ENCODE measurements at places on chromosomes 1 and 21.
A peak's percentile ranks its signal among the peaks of the same experiment; 100 is the strongest.

GRCh38 chr1:233790662-233791371, 113.7 kb upstream of the SLC35F3 start:
- peak; percentile 64 for DNase-seq

GRCh38 chr1:42136466-42136865, 16.7 kb upstream of the GUCA2B start:
- DNase-seq: no peak

DNA sequence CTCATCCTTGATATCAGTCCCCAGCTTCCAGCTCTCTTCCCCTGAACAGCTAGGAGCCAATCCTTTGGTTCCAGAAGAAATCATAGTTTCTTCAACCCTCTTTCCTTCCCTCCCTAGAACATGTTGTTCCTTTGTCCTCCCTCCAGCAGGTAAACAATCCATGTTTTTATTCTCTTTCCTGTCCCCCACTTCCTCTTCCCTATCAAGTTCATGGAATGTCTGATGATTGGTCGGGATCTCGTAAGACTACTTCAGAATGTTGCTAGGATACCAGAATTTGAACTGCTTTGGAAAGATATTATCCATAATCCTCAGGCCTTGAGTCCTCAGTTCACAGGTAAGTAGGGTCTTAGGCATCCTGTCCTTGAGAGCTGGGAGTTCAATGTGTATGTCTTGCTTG, 23.1 kb upstream of the SLC27A3 start:
- no peak for DNase-seq

DNA sequence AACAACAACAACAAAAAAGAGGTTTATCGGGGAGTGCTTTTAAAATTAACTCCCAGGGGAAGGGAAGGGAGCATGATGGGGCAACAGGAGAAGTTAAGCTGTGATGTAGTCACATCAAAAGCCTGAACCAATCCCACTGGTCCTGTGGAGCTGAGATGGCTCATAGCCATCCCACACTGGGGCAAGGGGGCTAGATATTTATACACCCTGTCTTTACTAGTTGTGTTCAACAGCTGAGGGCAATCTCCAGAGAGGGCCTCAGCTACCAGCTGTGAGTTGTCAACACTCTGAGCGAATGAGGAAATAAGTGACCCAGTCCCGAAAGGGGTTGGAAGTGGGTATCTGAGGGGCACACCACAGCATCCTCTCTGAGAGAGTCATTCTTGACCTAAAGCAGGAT, 31.0 kb upstream of the CREG1 start:
- DNase-seq: no peak

- no peak for DNase-seq
These were observed 11.4 kb downstream of the DNAJC11 start for GRCh38 chr1:6690186-6690585.

DNA sequence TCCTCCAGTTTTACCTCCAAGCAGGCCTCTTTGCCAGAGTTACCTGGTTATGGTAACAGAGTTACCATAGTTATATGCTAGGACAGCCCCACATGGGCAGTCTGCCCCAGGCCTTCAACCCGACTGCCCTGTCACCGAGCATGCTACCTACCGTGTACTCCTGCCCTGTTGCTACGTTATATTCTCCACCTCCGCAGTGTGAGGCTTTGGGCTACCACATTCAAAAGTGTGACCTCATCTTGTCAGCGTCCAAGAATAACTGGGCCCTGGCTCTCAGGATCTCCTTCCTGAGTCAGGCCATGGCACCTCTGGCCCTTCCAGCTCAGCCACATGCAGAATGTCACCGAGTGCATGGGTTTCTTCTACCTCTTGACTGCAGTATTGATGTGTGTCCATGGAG, 8.9 kb downstream of the MAPKAPK2 start:
- DNase-seq: peak; percentile 55

GRCh38 chr1:192974701-192975100, 84.5 kb downstream of the UCHL5 start:
- DNase-seq: no peak

DNA sequence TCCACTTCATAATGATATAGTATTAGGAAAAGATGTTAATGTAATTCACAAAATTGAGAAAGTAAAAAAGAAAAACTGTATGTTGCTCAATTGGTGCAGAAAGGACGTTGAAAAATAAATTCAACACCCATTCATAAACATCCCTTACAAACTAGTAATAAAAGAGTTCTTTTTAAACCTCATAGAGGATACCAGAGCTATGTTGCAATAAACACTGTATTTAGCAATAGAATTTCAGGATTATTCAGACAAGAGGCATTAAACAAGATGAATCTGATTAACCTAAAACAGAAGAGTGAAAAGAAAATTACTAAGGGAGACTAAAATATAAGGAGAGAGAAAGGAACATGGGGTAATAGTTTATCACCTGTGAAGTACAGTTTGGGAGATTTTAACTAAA, 154.8 kb downstream of the NTPCR start:
- no peak for DNase-seq

- no peak for DNase-seq
These were observed 30.0 kb upstream of the OPRD1 start for GRCh38 chr1:28782011-28782410.

GRCh38 chr1:183272390-183272848, 86.4 kb downstream of the LAMC2 start:
- DNase-seq: peak; percentile 79

DNA sequence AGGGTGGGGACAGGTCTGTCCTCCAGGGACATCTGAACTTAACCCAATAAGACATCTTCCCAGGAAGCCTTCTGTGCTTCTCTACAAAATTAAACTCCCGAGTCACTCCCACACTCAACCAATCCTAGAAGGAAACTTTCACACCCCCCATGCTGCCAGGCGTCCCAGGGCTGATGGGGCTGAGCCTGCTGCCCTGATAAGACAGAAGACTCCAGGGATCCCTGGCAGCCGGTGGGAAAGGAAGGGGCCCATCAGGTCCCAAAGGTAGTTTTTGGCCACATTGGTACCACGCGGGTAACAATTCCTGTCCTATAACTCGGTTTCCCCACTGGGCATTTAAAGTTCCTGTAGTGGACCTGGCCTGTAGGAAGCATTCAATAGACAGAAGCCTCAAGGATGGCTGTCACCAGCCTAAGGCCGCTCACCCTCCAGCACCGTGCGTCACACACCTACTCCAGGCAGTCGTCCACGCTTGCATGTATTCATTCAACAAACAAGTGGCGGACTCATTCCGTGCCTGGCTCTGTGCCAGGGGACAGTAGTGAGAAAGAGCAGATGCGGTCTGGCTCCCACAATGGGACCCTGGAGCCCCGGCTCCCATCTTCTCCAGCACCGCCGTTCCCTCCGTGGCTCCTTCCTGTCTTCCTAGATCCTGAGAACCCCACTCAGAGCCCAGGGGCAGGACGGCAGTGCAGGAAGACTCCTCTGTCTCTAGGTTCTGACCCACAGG, 465.2 kb downstream of the NPHP4 start:
- DNase-seq: no peak

GRCh38 chr1:7770669-7770996, 463 bp upstream of the VAMP3 start:
- no peak for DNase-seq

DNA sequence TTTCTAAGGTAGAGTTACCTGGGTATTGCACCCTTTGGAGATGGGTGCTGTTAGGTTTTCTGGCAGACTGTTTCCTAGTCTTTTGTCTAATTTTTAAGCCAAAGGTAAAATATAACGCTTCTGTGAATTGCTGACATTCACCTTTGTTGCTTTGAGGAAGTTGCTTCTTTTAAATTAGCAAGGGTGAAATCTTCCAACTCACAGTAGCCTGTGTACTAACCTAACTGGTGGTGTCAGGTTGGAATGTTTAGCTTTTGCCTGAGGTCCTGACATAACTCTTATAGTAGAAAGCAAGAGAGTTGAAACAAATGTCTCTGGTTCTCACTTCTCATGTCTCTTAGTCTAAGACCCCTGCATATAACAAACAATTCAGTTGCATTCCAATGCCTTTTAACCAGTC, 61.1 kb upstream of the LPGAT1 start:
- DNase-seq: no peak

DNA sequence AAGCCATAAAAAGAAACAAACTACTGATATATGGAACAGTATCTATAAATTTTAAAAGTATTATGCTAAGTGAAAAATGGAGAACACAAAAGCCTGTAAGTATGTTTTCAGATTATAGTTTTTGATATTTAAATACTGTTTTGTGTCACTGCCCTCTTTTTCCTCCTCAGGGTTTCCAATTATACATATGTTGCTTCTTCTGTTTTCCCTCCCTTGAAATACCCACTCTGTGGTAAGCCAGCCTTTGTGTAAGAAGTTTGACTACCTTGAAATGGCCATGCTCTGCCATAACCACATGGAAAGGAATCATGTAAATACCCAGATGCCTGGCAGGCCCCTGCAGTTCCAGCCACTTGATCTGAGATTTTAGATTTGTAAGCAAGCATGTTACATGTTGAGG, 248.3 kb downstream of the AKT3 start:
- no peak for DNase-seq

DNA sequence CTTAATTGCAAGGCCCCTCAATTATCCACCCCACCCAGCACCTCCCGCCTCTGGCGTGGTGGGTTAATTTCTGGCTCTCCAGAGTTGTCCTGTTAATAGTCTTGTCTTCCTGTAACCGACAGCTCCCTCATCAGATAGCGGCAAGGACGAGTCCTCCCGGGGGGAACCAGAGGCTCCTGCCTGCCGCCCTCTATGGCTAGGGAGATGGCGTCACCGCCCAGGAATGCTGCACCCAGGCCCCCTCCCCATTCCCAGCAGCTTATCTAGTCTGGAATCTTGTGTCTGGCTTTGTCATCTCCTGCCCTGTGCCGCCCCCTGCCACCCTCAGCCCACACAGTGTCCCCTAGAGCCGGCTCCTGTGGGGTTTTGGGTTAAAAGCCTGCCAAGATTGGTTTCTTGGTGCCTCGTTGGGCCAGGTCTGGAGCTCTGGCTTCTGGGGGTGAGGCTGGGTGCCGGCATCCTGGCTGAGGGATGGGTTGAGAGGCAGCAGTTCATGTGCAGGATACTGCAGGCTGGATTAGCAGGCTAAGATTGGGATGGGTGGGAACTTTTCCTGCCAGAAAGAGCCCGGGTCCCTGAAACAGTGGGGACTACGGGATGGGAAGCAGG, 48.8 kb downstream of the EDN2 start:
- peak; percentile 83 for DNase-seq

DNA sequence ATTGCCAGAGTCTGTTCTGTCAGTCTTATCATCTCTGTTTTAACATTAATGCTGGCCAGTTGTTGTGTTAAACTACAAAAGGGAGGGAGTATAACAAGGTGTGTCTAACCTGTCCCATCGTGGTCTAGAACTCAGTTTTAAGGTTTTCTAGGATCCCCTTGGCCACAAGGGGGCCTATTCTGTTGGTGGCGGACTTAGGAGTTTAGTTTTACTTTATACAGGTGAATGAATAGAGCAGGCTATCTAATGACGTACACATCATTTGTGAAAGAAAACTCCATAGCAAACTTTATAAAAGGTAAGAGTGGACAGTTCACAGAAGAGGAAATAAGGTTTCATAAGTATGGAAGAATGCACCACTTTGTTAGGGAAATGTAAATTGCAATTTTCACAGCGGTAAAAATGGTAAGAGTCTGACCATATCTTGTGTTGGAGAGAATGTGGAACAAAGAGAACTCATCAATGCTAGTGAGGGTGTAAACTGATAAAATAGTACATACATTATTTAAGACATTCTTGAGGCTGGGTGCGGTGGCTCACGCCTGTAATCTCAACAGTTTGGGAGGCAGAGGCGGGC, 2.5 kb upstream of the ATF6 start:
- peak; percentile 13 for DNase-seq

DNA sequence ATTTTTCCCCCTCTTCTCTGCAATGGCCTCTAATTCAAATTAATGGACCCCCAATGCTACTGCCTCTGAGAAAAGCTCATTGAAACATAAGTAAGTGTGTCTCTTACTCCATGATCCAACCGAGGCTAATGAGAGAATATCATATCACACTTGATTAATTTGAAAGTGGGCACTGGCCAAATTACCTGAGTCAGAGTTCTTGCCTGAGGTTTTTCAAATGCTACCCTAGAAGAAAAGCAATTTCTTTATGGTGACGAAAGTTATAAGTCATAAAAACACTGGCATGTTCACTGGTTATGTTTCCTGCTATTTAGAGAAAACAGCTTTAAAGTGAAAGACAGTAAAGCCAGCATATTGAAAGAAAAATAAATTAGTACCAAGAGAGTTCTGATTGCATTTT, 368.8 kb upstream of the TMPRSS15 start:
- DNase-seq: peak; percentile 48

GRCh38 chr1:117636637-117637425, 31.0 kb downstream of the TENT5C start:
- no peak for DNase-seq

DNA sequence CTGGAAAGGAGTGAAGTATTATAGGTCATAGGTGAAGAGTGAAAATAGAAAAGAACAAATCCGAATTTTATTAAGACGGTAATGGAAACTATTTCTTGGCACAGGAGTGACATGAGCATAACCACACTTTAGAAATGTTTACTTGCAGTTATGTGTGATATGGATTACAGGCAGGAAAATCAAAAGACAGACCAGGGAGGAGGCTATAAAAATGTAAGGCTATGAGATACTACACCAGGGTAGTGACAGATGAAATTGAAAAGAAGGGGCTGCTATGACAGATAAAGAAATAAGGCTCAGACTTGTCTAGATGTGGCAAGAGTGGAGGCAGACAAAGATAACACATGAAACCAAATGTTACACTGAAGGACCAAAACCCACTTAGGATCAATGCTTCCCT, 31.7 kb downstream of the GPATCH2 start:
- DNase-seq: no peak

- no peak for DNase-seq
These were observed 17.3 kb downstream of the SLAMF1 start for GRCh38 chr1:160629286-160630210.

DNA sequence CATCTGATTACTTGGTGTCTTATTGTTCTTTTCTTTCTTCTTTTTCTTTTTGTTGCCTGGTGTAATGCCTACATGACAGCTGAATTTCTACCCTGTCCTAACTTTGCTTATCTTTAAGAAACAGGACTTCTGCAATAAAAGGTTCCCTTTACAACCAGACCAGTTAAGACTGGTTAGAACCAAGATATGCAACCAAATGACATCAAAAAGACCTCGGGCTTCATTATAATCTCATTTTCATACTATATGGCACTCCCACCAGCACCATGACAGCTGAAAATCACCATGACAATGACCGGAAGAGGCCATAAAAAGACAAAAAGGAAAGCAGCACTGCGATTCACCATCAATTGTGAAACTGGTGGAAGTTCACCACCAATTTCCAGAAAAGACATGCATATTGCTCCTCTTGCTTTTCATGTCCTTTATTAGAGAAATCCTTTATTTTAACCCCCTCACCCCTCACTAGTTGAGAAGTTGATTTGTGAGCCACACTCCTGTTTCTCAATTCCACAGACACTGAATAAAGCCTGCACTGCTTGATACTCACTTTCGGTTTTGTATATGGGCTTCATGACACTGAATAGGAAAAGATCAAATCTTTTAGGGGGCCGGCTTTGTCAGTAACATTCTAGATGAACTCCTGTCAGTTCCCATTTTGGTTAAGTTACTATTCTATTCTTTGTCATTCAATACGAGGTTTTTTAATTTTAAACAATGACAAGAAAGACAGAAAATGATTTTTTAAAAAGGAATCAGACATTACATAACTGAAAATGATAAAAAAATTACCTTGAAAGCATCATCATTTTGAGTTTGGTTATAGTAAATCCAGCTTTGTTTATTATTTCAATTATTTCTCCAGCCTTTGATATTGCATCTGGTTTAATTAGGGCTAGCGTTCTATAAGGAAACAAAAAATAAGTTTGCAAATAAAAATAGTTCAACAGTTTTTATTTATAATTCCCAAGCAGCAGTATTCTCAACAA, 58.1 kb downstream of the NME7 start:
- DNase-seq: no peak
